ENCODE measurements at places on chromosomes 11 and 22.

DNA sequence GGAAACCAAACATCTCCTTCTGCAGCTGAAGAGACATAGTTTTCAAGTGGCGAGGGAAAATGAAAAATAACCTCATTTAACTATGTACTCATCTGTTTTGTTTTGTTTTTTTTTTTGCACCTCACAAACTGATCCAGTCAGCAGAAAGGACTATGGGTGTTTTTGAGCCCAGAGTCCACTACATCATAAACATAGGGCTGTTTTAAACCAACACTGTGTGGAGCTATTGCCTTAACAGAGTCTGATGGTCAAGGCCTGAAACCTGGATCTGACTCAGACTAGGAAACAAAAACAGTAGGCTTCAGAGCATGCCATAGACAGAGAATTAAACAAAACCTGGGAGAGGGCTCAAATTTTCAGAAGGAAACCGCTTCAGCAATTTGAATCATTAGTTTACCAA, 99.3 kb upstream of the FSHB start:
- no peak for DNase-seq

DNA sequence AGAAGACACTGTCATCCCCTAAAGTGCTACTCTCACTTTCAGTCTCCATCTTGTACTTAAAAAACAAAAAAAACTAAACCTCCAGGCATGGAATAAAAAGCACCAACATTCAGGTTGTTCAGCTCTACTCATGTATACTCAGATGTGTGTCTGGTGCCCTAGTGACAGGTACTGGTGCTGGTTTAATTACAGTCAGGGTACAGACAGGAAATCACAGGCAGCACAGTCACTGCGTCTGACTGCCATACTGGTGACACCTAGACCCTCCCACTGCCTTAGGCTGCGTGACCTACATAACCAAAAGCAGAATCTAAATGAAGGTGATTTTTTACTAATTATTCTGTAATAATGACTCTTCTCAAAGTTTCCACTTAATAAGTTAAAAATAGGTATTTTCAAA, at the start of gene ARHGAP32:
Gene ARHGAP32 (minus strand): TSS at position 176 of the 400 bp plus-strand sequence. CDS start 127 bp downstream, at position 49.
- DNase-seq: no peak

- DNase-seq: no peak
Measured at GRCh38 chr22:41725510-41726110, 26.3 kb downstream of the MEI1 start.

- no peak for DNase-seq
Measured at GRCh38 chr11:12286606-12287005, 90.8 kb upstream of the PARVA start.

GRCh38 chr11:64260147-64260708, 8.9 kb downstream of the PLCB3 start:
- DNase-seq: no peak

Data from stimulated activated CD4-positive, alpha-beta T cell treated with anti-CD3 and anti-CD28 coated beads, Interleukin-4, amount 100 ng/mL, for 4 hours (primary cell).